ENCODE measurements at places on chromosomes 4 and X.

GRCh38 chr4:3879681-3880614, 113.8 kb downstream of the ADRA2C start:
- no peak for DNase-seq

- DNase-seq, result peak; percentile 58
These were observed 1.1 kb downstream of the ZCCHC18 start for GRCh38 chrX:104113222-104113965.

- DNase-seq, result no peak
These were observed 5.2 kb upstream of the RADX start for GRCh38 chrX:106606571-106606970.

- no peak for DNase-seq
These were observed 354.1 kb downstream of the CHIC1 start for GRCh38 chrX:73916931-73917667.

DNA sequence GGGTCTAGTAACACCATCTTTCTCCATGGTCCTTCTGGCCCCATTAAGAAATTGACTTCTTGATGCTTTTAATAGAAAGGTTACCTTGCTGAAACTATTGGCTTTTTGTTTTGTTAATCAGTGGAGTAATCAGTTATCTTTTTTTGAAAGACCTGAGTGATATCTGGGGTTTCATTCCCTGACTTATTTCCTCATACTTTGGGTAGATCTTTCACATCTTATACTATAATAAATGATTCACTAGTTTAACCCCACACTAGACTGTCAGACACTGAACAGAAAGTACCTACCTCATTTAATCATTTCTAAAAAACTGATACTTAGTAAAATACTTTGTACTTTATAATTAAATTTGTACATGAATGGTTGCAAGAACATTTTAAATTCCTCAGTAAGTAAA, 1021.1 kb downstream of the STIM2 start:
- no peak for DNase-seq

GRCh38 chr4:110518889-110519490, 43.0 kb downstream of the ENPEP start:
- peak; percentile 36 for DNase-seq

GRCh38 chr4:173753408-173753807, 223.4 kb upstream of the HAND2 start:
- no peak for DNase-seq

- DNase-seq, result peak; percentile 35
These were observed 545 bp downstream of the ABCE1 start for GRCh38 chr4:145098675-145099037.

- no peak for DNase-seq
These were observed 89.7 kb upstream of the TFDP3 start for GRCh38 chrX:133307637-133308498.

GRCh38 chr4:47717188-47717587, 120.7 kb downstream of the CORIN start:
- DNase-seq, result no peak

GRCh38 chr4:119100655-119101054, 35.0 kb upstream of the MYOZ2 start:
- DNase-seq, result no peak

- no peak for DNase-seq
These were observed 1.1 kb downstream of the FHL1 start for GRCh38 chrX:136148391-136148790.

DNA sequence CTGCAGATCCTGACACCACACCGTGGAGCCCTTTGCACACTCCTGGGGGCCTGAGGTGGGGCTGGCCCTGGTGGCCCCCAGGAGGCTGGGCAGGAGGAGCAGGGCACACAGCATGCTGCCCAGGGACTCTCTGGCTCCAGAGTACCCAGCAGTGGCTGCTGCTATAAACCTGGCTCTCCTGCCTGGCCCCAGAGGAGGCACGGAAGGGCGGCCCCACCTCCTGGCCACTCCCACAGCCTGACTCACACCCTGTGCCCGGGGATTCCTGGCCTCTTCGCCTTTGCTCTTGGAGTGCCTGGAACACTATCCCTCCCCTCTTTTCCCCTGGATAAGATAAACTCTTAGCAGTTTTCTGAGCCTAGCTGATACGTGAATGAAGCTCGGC, at the start of gene PSAPL1:
PSAPL1 (minus strand) TSS at position 165 of the 385 bp plus-strand sequence; CDS start at position 114, 51 bp downstream.
- DNase-seq, result no peak

GRCh38 chr4:7964890-7965662, 25.4 kb upstream of the AFAP1 start:
- no peak for DNase-seq

DNA sequence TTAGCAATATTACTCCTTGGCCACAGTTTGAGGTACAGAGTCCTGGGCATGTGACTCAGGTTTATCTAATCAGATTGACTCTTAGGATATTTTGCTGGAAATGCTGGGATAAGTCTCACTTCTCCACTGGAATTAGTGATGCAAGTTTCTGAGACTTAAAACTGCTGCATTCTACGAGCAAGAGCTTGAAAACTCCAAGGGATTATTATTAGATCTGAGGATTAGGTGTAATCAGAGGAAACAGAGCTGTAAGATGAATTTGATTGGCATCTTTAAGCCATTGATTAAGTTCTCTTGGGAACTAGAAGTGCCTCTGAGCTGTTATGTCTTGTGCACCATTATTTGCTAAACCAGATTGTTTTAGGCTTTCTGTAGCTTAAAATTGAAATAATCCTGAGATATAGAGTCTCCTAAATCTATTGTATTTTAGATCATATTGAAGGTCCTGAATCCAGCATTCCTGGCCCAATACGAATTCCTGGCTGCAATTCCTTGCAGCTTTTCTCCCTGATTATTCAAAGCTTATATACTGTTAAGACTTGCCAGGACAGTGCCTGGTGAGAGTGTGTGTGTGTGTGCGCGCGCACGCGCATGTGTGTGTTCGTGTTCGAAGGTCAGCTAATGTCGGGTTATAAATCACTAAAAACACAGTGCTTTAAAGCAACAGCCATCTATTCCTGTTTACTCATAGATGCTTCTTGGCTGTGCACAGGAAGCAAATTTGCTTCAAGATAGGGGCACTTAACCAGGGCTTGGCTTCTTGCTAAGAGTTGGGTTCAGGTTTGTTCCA, 735.1 kb downstream of the STIM2 start:
- no peak for DNase-seq

DNA sequence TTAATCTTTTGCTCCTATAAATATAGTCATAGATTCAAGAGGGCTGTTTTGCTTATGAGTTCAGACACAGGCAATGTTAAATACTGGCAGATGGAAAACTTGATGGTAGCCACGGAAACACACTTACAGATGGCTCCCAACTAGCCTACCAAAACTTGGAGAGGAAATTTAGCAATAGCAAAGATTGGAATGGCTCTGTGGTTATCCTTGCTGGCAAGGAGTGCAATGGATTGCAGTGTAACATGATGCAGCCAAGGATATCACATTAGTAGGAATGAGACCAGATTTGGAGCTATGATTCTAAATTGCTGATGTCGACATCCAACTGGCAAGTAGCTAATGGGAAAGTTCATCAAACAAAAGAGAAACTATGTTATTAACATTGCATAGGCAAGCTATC, 791.0 kb upstream of the DIAPH2 start:
- DNase-seq, result no peak

GRCh38 chrX:150226223-150226965, 136.7 kb upstream of the MAMLD1 start:
- DNase-seq, result no peak

DNA sequence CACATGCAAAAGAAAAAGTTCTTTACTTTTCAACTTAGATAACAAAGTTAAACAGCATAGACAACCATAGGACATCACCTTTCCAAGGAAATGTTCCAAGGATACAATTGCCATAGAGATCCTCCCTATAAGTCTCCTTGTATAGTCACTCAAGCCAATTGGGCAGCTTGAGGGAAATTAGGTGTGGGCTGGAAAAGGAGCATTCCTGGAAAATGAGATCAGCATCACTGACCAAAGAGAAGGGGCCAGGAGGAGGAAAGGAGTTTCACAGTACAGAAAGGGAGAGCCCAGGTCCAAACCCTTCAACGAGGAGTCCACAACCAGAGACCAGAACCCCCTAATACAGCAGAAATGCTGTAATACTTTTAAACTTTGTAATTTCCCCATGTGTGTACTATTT, 91.5 kb upstream of the PPARGC1A start:
- DNase-seq, result no peak

DNA sequence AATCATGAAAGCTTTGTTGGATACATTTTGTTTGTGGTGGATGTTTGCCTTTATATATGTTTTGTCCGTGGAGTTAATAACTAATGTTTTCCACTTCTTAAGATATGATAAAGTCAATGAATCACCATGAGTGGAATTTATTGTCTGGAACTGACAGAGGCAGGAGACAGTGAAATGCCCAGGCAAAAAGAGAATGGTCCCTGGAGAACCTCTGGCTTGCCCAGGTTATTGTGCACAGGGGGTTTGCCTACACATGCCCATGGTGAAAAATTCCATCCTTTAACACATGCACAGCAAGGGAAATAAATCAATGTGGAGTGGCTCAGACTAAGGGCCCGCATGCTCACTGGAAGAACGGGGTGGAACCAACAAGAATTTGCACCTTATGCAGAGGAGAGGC, 964.3 kb upstream of the GRIA3 start:
- DNase-seq, result no peak

DNA sequence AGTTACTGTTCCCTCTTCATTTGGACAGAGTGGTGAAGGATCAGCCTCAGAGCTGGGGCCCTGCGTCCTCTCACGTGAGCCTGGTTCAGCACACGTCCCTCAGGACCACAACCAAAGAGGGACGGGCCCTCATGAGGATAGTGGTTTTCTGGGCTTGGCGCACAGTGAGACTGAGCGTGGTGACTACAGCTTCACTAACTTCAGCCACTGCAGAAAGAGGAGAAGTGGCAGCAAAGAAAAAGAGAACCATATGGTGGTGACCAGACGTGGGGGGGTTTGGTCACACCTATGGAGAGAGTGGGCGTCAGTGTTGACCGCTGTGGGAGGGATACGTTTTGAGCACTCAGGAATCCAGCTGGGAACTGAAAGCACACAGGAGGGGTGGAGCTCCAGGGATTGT, 21.8 kb upstream of the TNIP3 start:
- DNase-seq, result no peak

DNA sequence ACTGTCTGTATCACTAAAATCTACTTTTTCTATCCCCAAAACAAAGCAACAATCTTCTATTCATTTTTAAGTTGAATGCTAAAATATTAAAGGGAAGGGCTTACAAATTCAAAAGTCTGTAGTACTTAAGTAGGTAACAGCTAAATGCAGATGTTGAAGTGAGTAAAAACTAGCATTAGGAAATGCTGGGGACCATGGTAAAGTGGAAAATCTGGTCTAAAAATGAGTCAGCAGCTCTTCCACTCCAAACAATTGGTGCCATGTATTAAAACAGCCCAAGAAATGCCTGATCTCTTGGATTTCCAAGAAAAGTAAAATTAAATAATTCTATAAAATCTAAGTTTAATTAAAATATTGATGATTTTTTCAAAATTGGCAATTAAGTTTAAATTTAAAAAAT, 73.3 kb upstream of the PPP3CA start:
- no peak for DNase-seq

GRCh38 chrX:119948381-119948780, 4.8 kb upstream of the NKAP start:
- DNase-seq, result peak; percentile 18

DNA sequence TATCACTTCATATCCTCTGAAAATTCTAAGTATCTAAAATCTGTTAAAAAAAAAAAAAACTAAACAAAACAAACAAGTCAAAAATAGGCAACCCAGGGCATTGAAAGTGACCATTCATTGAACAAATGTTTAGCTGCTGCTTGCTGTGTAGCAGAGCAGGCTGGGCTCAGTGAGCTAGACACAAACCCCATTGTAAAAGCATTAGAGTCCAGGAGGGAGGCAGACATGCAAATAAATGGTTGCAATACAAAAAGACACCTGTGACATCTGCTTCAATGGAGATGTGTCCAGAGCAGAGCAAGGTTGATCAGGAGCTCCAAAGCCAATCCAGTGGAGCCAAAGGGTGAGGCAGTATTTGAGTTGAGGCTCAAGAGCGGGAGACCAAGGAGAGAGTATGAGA, 267.3 kb upstream of the GATB start:
- no peak for DNase-seq

GRCh38 chr4:184462724-184463123, 11.6 kb downstream of the IRF2 start:
- DNase-seq, result no peak

GRCh38 chr4:159312236-159312635, 209.4 kb downstream of the RAPGEF2 start:
- DNase-seq, result no peak

DNA sequence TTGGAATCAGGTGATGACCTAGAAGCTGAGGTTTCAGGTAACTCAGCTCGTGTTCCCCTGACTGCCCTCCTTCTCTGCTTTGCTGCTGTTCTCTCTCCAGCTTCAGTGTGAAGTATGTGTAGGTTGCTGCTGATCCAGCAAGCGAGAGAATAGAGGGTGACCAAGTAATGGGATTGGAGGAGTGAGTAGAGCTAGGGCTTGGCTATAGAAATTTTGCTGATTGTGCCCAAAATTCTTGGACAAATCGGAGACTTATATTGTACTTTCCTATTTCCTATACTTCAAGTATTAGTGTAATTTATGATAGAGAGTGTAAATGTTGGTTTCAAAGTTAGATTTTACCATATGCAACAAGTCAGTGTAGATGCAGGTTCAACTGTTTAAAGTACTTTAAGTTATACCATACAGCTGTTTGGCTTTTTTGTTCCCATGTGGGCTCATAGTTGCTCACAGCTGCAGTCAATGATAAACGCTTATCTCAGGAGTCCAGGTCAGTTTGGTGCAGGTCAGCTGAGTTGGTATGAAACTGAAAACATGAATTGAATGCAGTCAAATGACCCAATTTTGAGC, 48.0 kb downstream of the RAPGEF2 start:
- peak; percentile 59 for DNase-seq

GRCh38 chr4:110458494-110459266, 17.3 kb upstream of the ENPEP start:
- no peak for DNase-seq

- DNase-seq, result no peak
These were observed 31.9 kb downstream of the REPS2 start for GRCh38 chrX:16978193-16978984.

DNA sequence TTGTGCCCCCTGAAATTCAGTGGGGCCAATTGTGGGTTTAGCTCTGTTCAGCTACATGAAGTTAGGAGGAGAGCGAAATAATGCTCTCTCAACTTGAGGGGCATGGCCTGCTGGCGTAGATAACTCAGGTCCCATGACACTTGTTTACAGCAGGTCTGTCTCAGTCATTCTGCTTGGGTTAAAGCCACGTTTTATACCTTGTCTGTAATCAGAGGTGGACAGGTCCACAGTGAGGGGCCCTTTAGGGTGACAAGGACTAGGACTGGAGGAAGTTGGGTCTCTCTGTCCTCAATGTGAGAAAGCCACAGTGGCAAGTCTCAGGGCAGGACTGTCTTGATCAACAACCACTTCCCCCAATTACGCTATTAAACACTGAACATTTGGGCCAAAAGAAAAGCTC, 49.0 kb downstream of the PDHA1 start:
- DNase-seq, result no peak

Data from MM.1S (cell line).